ENCODE measurements at places on chromosomes 5 and 9. TPM values are rescaled to one million over a fixed set of nuclear protein-coding genes. Genes with fewer than 3 reads are reported as not detected.

Gene NMUR2
- total RNA-seq, result not detected

Gene DMRTA1
- 6.9 TPM for total RNA-seq

Gene KCNV2
- total RNA-seq, result not detected

Gene TAF11L5
- not detected for total RNA-seq

Gene SPINK5
- not detected for total RNA-seq
